ENCODE measurements at places on chromosomes 4 and X. TPM values are rescaled to one million over a fixed set of nuclear protein-coding genes. Genes with fewer than 3 reads are reported as not detected.

The CT55 gene
- not detected for total RNA-seq

The USP17L15 gene
- total RNA-seq = not detected

The GYPA gene
- not detected for total RNA-seq

The SUV39H1 gene
- total RNA-seq = 25.4 TPM

The SLC10A3 gene
- 27.3 TPM for total RNA-seq

The SNX12 gene
- 38.7 TPM for total RNA-seq
